Stimulated activated CD4-positive, alpha-beta T cell treated with anti-CD3 and anti-CD28 coated beads, Interleukin-12 subunit alpha, Interleukin-12 subunit beta, amount 100 ng/mL, for 4 hours (primary cell): ENCODE measurements at places on chromosomes 1 and 21.

DNA sequence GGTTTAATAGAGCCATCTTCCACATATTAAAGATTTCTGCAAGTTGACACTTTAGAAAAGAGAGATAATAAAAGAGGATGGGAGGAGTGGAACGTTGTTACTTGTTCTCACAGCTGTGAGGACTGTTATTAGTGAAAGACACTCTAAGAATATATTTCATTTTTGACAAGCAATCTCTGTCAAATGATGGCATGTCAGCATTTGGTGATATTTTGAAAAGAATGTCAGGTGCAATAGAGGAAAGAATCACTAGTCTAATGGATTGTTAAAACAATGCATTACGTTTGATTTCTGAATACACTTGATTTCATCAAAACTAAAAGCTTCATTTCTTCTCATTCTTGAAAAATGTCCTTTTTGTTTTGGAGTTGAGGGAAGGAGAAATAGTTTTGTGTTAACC lies 853.4 kb downstream of the PLA2G4A start:
- no peak for DNase-seq

DNA sequence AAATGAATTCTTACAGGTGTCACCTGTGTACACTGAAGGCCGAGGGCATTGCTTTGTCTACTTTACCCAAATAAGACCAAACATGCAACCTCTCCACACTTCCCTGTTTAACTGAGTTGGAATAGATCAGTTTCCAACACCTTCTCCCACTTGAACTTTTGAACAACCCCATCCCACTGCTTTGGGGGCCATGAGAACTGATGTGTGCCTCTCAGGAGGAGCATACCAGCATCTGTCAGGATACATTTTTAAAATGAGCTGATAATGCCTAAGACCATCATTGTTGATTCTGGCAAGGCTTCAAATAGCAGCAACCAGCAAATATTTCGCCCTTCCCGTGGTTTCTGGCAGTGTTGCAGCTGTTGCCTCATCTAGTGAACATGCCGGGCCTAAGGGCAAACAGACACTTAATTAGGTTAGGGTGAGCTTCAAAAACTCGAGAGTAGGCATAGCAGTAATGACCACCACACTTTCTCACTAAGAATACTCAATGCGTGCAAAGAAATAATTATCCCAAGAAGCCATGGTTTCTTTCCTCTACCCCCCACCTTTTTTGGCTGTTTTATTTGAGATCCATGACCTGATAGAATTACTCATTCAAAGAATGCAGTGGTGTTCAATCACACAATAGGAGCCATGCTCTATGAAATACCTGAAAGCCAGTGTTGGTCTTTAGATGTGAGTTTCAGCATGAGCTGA lies 63.7 kb downstream of the MAP10 start:
- no peak for DNase-seq

DNA sequence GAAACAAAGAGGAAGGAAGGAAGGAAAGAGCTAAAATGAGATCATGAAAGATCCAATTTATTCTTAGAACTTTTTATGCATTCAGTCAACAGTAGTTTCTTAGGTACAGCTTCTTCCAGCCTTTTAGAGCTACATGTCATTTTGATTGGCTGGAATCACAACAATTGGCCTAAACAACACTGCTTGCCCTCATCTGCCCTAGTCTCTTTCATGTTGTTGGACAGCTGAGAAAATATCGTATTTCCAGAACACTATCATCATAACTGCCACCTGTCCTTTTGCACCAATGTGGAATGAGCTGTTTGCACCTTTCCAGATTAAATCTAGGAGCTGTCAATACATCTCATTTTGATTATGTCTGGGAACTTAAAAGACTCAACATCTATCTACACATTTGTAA lies 161.7 kb downstream of the TGFBR3 start:
- DNase-seq = no peak

- no peak for DNase-seq
These were observed 2.6 kb downstream of the FNDC5 start for GRCh38 chr1:32868085-32868484.

DNA sequence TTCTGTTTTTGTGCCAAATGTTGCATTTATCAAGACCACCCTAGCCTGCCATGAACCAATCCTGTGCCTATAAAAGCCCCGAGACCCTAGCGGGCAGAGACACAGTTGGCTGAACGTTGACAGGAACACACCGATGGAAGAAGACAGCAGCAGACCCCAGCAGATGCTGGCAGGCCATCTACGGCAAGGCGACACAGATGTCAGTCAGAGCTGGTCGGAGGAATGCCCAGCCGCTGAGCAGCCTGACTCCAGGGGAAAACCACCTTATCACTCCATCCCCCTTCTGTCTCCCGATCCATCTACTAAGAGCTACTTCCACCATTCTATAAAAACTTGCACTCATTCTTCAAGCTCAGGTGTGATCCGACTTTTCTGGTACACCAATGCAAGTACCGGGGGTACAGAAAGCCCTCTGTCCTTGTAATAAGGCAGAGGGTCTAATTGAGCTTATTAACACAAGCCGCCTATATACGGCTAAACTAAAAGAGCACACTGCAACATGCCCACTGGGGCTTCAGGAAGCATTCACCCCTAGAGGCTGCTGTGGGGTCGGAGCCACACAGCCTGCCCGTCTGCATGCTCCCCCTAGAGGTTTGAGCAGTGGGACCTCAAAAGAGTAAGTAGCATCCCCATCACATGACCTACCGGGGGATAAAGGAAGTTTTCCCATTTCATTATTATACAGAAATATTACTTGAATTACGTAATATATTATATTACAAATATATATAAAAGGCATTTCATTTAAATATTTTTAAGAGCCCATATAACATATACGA lies 1156.3 kb upstream of the B3GALT2 start:
- DNase-seq = no peak

GRCh38 chr1:189675712-189676244 lies 801.9 kb downstream of the BRINP3 start:
- DNase-seq = no peak

DNA sequence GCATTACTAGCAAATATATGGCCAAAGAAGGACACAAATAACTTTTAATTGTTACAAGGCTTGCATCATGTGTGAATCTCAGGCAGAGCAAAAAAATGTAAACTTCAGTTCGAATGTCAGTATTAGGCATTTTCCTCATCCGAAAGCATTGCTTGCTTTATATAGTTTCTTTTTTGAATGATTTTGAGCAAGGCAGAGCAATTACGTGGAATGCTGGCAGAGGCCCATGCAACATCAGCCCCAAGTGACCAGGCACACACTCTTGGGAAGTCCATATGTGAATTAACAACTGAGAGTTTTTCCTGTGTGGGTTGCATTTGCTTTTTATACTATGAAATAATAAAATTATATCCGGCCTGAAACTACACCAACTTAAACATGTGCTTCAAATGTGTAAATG lies 274.8 kb downstream of the PTPRC start:
- no peak for DNase-seq

DNA sequence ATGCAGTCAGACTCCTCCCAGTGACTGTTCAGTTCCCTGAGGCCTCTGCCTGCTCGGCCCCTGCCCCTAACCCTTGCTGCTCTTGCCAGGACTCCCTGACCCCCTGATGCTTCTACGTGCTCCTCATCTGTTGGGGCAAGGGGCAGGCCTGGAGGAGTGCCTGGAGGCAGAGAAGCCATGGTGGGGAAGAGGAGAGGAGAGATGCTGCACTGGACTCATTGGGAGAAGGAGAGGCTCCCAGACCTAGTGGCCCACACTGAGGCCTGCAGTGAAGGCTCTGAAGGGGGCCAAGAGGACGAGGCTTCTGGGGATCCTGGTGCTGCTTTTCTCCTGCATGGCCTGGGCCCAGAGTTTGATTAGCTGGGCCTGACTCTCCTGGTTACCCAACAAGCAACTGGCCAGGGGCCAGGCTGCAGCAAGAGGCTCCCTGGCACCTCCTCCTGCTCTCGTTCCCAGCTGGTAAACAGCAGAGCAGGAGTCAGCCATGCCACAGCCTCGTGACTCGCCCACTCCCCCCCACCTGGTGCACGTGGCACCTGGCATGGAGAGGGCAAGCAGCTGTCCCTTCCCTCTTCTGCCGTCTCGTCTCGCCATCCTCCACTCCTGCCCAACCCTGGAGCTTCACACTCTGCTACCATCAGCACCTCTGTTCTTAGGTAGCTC lies 847 bp upstream of the RORC start:
- no peak for DNase-seq

GRCh38 chr1:225688345-225688744 lies 35.4 kb upstream of the ENAH start:
- no peak for DNase-seq

GRCh38 chr21:42080788-42081083 lies 9.6 kb downstream of the UMODL1 start:
- no peak for DNase-seq

DNA sequence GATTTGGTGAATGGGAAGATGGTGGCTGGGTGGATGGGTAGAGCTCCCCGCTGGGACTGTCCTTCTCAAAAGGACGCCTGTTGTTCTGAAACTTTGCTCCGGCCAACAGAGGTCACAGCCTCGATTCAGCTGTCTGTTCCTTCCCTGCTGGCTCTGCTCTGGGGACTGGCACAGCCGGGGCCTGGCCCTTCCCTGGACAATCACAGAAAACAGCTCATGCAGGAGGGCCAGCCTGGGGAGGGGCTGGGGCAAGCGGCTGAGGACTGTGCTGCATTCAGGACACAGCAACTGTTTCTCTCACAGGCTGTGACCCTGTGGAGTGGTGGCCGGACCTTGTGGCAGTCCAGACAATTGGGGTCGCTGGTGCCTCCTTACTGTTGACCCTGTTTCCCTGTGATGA lies 110.7 kb upstream of the TMEM51 start:
- DNase-seq = no peak

DNA sequence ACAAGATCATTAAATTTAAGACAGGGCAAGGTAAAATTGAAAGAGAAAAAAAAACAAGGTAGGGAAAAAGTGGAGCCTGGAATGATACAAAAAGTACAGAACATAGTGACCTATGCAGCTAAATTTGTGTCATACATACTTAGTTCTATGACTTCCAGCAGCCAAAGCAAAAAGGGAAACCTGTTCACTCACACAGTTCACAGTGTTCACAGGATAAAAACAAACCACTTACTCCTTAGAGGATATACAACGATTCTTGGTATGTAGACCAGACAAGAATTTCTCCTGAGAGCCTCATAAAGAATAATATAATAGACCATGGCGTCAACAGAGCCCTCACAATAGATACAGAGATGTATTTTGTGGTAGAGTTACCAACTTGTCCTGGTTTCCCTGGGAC lies 27.5 kb downstream of the COA7 start:
- DNase-seq = no peak

GRCh38 chr1:75600781-75601180 lies 10.1 kb downstream of the SLC44A5 start:
- no peak for DNase-seq

DNA sequence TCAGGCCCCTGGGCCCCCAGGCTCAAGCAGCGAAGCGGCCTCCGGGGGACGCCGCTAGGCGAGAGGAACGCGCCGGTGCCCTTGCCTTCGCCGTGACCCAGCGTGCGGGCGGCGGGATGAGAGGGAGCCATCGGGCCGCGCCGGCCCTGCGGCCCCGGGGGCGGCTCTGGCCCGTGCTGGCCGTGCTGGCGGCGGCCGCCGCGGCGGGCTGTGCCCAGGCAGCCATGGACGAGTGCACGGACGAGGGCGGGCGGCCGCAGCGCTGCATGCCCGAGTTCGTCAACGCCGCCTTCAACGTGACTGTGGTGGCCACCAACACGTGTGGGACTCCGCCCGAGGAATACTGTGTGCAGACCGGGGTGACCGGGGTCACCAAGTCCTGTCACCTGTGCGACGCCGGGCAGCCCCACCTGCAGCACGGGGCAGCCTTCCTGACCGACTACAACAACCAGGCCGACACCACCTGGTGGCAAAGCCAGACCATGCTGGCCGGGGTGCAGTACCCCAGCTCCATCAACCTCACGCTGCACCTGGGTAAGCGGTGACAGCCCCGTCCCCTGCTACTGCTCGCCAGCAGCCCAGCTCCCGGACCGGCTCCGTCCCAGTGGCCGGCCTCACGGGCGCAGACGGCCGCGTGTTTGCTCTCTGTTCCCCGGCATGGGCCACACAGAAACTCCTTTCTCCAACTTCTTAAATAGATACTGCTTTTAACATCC lies 539 bp downstream of the LAMC1 start:
- peak; percentile 30 for DNase-seq

DNA sequence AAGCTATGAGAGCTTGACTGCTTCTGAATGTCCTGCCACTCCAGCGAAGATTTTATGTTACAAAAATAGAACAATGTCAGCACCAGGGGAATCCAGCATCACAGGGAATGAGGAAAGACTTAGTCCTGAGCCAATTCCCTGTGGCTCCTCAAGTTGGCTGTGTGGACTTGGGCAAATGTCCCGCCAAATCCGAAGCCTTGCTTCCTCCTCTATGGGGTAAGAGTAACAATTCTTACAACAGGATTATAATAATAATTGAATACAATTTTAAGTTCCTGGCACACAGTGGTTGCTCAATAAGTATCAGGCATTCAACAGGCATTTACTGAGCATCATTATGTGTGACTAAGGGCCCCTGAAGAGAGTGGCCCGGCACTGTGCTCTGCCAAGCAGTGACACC lies 44.4 kb downstream of the STPG1 start:
- DNase-seq = no peak

GRCh38 chr1:117757668-117758067 lies 151.8 kb downstream of the TENT5C start:
- DNase-seq = no peak

GRCh38 chr1:43453442-43454269 lies at the start of gene HYI:
HYI (minus strand) TSS chr1:43453931; CDS start chr1:43453793, 138 bp downstream.
- DNase-seq = peak; percentile 58

DNA sequence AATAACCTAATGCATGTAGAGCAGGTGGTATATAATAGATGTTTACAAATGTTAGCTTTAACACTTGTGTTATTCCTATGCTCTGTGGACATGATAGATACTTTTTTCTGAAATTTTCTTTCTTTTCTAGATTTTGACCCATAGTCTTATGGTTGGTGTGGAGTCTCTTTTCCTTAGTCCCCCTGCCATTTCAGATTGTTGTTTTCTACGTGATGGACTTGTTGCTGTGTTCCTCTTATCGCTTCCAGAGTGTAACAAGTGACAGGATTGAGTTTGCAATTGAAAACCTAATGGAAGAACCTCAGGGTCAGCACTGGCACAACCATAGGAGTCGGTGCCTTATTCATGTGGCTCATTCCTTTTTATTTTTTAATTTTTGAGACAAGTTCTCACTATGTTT lies 136.4 kb downstream of the HHAT start:
- no peak for DNase-seq

- no peak for DNase-seq
These were observed 109.2 kb downstream of the CASZ1 start for GRCh38 chr1:10687251-10687651.

GRCh38 chr1:234710936-234711724 lies 101.2 kb upstream of the IRF2BP2 start:
- no peak for DNase-seq

- DNase-seq = no peak
These were observed 8.2 kb downstream of the PLA2G5 start for GRCh38 chr1:20078171-20078651.

DNA sequence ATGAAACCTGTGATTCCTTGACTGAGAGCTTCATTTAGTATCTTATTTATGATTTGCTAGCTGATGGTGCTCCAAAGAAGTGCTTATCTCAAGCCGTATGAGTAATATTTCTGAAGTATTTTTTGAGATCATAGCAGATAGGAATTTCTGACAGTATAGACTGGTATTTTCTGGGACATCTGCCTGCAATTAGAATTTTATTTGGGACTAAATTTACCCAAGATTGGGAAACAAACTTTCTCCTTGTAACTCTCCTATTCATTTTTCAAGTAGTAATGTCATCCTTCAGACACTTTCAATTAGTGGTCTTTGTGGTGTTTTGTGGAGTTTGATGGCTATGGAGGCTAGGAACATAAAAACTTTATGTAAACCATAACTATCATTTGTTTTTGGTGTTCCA lies 597.2 kb upstream of the ZP4 start:
- DNase-seq = no peak

- no peak for DNase-seq
These were observed 156.4 kb downstream of the PTPRU start for GRCh38 chr1:29392486-29393450.
